ENCODE measurements at places on chromosomes 4 and X.

- no peak for DNase-seq
Observed at GRCh38 chrX:103441878-103442535, 65.7 kb downstream of the BEX3 start.

DNA sequence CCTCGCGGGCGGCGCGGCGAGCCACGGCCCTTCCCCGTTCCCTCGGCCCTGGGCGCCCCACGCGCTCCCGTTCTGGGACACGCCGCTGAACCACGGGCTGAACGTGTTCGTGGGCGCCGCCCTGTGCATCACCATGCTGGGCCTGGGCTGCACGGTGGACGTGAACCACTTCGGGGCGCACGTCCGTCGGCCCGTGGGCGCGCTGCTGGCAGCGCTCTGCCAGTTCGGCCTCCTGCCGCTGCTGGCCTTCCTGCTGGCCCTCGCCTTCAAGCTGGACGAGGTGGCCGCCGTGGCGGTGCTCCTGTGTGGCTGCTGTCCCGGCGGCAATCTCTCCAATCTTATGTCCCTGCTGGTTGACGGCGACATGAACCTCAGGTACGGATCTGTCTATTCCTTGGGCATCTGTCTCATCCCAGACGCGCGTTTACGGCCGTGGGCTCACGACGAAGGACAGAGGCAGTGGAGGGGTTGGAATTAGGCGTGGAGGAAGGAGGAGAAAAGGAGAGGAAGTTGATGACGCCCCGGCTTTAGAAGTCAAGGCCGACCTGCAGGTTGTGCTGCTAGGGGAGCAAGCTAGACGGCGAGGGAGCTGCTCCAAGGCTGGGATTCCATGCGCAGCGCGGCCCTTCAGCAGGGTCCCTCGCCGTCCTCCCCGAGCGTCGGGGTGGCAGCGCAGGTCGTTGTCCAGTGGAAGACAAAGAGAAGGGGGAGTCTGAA lies 792 bp downstream of the SLC10A4 start:
- DNase-seq: no peak

DNA sequence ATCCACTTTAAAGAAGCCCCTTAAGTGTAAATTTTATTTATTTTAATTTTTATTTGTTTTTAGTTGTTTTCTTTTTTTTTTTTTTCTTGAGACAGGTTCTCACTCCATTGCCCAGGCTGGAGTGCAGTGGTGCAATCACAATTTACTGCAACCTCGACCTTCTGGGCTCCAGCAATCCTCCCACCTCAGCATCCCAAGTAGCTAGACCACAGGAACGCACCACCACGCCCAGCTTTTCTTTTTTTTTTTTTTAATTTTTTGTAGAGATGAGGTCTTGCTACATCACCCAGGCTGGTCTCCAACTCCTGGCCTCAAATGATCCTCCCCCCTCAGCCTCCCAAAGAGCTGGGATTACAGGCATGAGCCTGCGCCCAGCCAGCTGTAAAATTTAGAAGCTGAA lies 6.0 kb downstream of the SAT1 start:
- no peak for DNase-seq

DNA sequence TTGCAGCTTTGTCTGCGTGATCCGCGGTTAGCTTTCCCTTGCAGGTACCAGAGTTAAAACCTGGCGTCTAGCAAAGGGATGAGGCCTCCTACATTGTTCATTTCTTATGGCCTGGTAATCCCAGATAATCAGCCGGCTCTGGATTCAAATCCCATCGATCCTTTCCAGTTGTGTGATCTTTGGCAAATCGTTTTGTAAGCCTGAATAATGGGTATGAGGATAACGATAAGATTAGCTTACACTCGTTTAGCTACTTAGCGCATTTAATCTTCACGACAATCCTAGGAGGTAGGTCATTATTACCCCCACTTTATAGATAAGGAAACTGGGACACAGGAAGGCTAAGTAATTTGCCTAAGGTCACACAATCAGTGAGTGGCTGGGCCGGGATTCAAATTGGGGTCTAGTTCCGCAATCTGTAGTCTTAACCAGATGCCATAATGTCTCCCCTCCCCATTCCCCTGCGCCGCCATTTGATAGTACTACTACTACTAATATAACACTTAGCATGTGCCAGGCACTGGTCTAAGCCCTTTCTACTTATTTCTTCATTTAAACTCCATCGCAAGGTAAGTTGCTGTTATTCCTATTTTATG lies 1.7 kb upstream of the UBA1 start:
- DNase-seq: no peak

DNA sequence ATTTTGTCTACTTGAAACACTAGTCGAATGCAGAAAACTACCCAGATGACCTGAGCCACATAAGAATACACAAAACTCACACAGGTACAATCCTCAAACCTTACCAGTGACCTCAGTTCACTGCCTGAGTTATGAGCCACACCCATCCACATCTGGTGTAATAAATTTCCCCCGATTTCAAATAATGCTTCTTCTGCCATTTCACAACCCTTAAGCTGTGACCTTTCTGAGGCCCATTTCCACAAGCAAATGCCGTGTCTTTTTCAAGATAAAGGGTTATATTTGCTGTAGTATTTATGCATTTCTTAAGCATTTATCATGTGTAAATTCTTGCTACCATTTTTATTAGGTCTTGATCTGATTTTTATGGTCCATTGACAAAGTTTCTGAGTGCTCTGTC lies 1.8 kb upstream of the ARHGEF38 start:
- no peak for DNase-seq
